ENCODE measurements at places on chromosomes 12 and 14.

- no peak for DNase-seq
These were observed 115.3 kb upstream of the PRB2 start for GRCh38 chr12:11510671-11511070.

GRCh38 chr14:92922883-92923743, at the start of gene CHGA:
Gene CHGA (plus strand): TSS chr14:92923150. CDS start chr14:92923360, 210 bp downstream.
- no peak for DNase-seq

GRCh38 chr12:93219947-93220346, 157.8 kb upstream of the NUDT4 start:
- DNase-seq: no peak

GRCh38 chr14:75905147-75905904, 76.5 kb downstream of the TGFB3 start:
- DNase-seq: no peak

GRCh38 chr14:25389948-25390347, 340.0 kb upstream of the STXBP6 start:
- no peak for DNase-seq

DNA sequence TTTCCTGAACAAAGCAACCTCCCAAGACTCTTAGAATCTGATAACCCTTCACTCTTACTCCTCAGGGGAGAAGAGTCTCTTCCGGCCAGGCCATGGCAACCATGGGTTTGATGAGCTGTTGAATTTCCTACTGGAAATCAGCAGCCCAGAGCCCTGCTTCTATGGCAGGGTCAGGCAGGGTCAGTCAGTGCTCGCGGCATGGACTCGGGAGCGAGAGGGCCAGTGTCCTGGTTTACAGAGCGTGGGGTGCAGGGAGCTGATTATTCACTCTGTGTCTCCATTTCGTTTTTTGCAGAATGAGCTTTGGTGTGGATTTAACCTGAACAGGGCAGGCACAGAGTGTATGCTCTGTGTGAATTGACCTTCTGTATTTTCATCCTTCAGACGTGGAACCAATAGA, 340.6 kb upstream of the SFSWAP start:
- DNase-seq: no peak

DNA sequence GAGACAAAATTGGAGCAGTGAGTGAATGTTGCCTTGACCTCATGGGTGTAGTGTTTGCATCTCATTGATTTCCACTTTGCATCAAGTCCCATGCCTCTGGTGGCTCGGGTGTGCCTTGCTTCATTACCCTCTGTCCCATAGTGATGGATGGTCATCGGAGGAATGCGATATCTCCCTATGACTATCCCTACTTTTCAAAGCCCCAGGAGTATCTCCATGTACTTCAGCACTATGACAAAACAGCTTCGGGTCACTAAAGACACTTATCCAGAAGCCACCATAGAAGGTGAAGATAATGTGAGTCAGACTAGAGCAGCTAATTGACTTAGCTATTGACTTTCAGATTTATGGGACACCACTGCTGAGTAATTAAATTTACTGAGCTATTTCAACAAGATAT, 355.1 kb upstream of the CCDC196 start:
- no peak for DNase-seq

- no peak for DNase-seq
These were observed 218.0 kb downstream of the SLC2A13 start for GRCh38 chr12:39887856-39888255.

DNA sequence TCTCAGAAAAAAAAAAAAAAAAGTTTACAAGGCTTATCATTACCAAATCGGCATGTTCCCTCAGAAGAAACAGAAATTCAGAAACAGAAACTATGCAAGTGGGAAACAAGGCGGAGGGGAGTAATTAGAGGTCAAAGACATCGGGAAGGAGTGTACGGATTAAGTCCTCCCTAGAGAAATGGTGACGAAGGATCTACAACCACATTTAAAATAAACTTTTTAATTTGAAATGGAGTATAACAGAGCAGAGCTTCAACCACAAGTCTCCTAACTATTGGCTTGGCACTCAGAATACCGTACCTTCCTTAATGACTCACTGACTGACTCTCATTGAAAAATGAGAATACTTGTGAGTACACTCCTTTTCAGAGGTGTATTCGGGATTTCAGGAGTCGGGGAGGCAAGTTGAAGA, 908 bp downstream of the ENTPD5 start:
- peak; percentile 22 for DNase-seq

DNA sequence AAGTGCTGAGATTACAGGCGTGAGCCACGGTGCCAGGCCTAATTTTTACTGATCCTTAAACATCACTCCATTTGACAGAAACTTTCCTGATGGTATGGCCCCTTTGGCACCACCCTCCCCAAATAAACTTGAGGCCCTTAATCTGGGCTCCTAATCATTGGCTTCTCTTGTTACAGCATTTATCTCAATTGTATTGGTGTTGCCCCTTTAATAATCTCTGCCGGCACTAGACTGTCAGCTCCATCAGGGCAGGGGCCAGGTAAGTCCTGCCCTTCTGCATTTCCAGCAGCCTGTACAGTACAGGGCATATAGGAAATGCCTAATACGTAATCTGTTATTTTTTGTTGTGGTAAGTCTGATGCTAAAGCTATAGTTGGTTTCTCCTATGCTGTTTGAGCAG, 1.2 kb upstream of the IFT81 start:
- no peak for DNase-seq

- no peak for DNase-seq
These were observed 45.3 kb upstream of the MBIP start for GRCh38 chr14:36365766-36366165.

DNA sequence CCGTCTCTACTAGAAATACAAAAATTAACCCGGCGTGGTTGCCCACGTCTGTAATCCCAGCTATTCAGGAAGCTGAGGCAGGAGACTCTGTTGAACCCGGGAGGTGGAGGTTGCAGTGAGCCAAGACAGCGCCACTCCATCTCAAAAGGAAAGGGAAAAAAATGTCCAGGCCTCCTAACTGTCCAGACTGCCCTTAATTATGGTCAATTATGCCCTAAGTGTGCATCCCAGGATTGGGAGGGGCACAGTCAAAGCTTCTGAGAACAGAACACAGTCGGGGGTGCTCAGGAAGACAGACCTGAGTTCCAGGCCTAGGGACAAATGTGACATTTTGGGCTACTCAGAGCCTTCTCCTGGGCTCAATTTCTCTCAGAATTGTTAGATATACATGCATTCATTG, 31.8 kb upstream of the SMUG1 start:
- DNase-seq: no peak

DNA sequence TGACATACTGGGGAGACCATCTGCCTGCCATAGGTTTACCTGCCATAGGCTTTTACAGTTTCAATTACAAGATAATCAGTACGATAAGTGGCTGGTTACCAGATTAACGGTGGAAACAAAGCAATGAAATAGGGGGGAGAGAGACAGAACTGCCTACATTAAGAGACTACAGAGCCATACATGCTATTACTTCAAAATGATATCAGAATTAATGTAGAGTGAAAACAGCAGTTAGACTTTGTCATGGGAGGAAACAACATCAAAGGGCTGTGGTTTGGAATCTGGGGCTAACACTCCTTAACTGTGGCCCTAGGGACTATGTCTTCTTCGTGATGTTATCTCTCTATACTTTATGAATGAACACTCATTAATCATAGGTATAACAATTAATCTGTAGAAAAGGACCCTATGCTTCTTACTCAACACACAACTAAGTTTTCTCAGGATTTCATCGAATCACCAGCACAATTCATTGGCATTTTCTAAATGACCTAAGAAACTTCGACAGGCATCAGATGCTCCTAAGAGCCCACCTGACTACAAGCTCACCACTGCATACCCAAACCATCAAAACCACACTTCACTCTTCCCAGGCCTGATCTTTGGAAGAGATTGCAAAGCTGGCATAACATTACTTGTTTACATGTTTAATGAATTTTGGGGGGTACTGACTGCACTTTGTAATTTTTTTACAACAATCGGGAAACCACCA, 475.6 kb upstream of the SOX5 start:
- DNase-seq: no peak

DNA sequence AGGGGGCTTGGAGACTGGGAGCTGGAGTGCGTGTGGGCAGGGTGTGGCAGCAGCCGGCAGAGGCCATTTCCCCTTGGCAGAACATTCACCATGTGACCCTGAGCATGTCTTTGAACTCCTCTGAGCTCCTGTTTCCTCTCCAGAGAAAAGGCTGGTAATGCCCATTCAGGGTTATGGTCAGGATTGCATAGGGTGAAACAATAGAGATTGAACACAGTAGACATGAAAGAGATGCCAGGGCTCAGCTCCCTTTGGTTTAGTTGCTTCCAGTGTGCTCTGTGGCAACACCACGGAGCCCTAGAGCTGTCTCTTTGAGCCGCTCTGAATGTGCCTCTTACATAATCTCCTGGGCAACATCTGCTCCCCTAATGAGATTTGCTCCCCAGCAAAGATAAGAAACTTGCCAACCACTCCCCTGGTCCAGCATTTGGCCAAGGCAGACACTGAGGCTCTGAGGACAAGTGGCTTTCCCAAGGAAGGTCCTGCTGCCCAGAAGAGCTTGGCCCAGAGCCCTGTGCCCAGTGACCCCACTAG, 4.6 kb downstream of the IFI27 start:
- DNase-seq: no peak

DNA sequence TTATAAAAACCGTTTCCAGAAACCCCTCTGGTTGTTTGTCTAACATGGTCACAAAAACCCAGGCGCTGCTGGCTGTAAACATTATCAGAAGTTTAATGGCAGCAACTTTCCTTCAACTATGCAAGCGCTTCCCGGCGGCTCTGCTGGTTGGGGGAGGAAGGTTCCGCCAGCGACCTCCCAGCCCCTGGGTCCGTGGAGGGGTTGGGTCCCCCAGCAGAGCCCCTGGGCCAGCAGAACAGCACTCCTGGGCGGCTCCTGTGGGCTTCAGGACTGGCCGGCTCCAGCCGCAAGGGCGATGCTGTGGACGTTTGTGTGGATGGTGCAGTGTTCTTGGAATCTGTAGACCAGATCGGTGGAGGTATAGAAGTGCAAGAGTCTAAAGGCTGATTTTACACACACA, 26.0 kb downstream of the LRCOL1 start:
- no peak for DNase-seq

- no peak for DNase-seq
These were observed 1.9 kb downstream of the TOGARAM1 start for GRCh38 chr14:44963775-44964380.

- DNase-seq: peak; percentile 16
These were observed 60.6 kb upstream of the TCL1A start for GRCh38 chr14:95774265-95775160.

GRCh38 chr12:131700271-131700670, 10.6 kb upstream of the SFSWAP start:
- DNase-seq: no peak

GRCh38 chr12:39426636-39427240, 16.2 kb downstream of the KIF21A start:
- no peak for DNase-seq

GRCh38 chr12:27344246-27344645, 11.6 kb downstream of the BMAL2 start:
- no peak for DNase-seq

DNA sequence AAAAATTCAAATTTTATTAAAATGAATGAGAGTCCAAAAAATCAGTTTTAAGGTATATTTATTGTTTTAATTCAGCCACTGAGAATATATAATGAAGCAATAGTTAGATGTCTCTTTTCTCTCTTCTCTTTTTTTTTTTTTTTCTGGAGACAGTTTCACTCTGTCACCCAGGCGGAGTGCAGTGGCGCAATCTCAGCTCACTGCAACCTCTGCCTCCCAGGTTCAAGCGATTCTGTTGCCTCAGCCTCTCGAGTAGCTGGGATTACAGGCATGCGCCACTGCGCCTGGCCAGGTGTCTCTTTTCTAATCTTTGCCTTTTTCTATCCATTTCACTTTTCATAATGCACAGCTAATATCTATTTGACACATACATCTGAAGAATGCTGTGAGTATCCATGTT, 307.1 kb upstream of the RGS6 start:
- no peak for DNase-seq

- no peak for DNase-seq
These were observed 8.5 kb upstream of the DIO3 start for GRCh38 chr14:101552786-101553231.

- DNase-seq: no peak
These were observed 17.0 kb downstream of the RHOF start for GRCh38 chr12:121776190-121777098.

GRCh38 chr12:85423947-85424346, 143.9 kb downstream of the ALX1 start:
- no peak for DNase-seq

Measured in AG09319 (cell line).